ENCODE measurements at places on chromosomes 7 and 10.

- DNase-seq = no peak
These were observed 16.7 kb downstream of the P4HA1 start for GRCh38 chr10:73079779-73080541.

DNA sequence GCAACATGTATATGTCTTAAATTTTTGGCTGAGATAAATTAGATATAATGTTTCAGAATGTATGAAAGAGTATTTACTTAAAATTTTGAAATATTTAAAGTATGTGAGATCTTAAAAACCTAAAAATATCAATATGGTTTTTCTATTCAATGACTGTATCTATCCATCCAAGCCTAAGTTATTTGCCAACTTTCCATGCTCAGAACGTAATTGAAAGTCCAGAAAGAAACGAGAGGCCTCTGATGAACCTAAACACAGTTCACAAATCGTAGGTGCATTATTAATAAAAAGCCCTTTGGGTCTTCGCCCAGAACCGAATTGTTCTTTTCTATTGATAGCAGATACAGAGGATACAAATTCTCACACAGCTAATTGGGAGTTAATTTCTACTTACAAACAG lies 6.5 kb downstream of the SVIL start:
- no peak for DNase-seq

GRCh38 chr7:2115760-2116447 lies 116.8 kb downstream of the MAD1L1 start:
- DNase-seq = no peak

DNA sequence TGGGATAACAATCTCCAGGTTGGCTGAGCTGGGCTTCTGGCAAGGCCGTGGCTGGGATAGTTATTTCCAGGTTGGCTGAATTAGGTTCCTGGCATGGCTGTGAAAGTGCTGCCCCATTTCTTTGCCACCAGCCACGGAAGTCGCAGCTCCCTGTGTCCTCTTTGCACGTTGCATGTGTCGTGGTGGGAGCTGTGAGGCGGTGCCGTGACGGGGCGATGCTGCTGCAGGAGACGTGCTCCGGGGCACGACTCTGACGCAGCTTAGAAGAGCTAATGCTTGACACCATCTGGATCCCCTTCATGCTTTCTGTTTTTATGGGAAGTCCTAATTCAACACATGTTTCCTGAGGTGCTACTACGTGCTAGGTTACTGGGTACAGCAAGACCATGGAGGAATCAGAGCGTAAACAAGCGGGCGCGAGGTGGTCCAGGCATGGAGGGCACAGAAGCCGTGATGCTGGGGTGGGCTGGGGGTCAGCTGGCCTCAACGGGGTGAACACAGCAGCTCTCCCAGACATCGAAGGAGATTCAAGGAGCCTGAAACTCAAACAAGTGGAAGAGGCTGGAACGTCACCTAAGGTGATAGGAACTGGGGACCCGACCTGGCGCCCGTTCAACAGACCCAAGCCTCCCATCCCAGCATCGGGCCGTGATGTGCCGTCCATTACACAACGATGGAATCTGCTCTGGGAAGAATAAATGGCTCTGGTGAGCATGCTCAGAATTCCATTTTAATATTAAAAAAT lies 407.1 kb downstream of the DNAJB6 start:
- no peak for DNase-seq

DNA sequence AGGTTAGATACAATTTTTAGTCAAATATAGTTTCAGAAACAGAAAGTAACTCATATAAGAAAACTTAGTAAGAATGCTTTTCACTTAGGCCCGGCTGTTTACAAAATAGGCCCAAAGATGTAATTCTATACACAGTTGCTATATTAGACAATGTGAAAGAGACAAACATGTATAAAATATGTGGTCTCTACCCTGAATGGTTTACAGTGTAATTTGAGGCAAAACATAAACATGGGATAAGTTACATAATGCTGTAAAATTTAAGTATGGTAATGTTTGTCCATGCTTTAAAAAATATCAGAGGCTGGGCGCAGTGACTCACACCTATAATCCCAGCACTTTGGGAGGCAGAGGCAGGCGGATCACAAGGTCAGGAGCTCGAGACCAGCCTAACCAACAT lies 18.7 kb downstream of the KRIT1 start:
- DNase-seq = no peak

Data from GDM1 (cell line).